ENCODE measurements at places on chromosomes 6 and 20.

DNA sequence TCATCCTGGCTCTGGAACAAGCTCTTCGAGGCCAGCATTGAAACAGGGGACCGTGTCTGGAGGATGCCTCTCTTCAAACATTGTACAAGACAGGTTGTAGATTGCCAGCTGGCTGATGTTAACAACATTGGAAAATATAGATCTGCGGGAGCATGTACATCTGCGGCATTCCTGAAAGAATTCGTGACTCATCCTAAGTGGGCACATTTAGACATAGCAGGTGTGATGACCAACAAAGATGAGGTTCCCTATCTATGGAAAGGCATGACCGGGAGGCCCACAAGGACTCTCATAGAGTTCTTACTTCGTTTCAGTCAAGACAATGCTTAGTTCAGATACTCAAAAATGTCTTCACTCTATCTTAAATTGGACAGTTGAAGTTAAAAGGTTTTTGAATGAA, 3.6 kb upstream of the CDKN1A start:
- DNase-seq = no peak

GRCh38 chr6:43970913-43971775, 156.1 kb downstream of the MRPL14 start:
- DNase-seq = no peak

- no peak for DNase-seq
Observed at GRCh38 chr20:17066902-17067301, 159.9 kb upstream of the PCSK2 start.

DNA sequence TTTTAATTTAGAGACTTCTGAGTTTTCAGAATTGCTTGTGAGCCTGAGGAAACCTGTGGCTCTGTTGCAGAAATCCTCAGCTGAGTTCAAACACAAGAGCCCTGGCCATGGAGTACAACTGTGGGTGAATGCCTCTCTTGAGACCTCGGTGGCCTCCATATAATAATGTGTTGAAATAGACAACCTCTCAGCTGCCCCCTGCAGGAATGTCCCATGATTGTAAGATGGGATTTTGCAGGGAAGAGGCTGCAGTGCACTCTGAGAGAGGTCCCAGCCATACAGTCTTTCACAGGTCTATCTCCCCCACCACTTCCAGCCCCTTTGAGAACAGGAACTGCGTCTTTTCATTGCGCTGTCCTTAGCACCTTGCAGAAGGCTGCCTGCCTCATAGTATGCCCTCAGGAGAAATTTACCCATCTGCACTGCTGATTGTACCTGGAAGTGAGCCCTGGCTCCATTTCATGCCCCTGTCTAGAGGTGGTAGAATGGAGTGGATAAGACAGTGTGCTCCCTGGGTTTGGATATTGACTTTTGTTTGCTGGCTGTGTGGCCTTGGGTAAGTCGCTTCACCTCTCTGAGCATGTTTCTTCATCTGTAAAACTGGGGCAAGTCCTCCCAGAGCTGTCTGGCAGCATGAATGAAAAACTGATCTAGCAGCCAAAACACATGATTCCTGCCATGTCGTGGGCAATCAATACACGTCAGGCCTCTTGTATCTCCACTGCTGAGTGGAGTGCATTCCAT, 16.8 kb upstream of the CDH22 start:
- no peak for DNase-seq

- peak; percentile 9 for DNase-seq
Observed at GRCh38 chr20:4949833-4950178, 51.5 kb downstream of the SLC23A2 start.

DNA sequence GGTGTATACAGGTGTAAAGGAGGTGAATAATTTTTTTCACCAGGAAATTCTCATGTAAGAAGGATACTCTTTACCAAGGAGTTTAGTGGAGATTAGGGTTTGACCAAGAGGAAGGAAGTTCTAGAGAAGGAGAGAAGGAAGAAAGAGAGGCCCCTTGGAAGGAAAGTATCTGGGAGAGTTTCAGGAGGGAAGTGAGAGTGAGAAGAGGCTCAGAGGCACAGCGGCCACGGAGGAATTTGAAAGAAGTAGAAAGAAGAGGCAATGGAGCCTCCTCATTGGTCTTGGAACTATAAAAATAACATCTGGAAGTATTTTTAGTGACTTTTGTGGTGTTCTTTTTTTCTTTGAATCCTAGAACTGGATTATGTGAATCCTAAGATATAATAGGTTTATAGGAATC, 50.8 kb upstream of the MCUR1 start:
- no peak for DNase-seq

- DNase-seq = no peak
Observed at GRCh38 chr6:110703906-110704594, 111.2 kb downstream of the CDK19 start.

GRCh38 chr6:24935366-24936152, at the start of gene RIPOR2:
TSS of gene RIPOR2 (minus strand) at chr6:24935960. CDS start at chr6:24935898, 62 bp downstream.
- DNase-seq = no peak

DNA sequence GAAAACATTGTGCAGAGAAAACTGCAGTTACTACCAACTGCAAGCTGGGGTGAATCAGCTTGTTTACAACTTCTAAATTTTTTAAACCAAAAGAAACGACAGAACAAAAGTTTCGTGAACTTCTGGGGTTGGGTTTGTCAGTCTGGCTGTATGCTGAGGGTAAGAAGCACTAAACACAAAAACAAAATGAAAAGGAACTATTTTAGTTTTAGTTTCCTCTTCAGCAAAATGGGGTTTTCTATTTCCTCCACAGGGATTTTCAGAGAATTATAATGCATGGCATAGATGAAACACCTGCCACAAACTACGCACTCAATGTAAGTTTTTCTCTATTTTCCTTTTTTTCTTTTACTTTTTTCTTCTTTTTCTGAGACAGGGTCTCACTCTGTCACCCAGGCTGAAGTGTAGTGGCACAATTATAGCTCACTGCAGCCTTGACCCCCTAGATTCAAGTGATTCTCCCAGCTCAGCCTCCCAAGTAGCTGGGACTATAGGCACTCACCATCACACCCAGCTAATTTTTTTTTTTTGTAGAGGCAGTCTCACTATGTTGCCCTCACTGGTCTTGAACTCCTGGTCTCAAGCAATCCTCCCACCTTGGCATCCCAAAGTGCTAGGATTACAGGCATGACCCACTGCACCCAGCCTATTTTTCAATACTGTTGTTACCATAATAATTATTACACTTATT, 40.6 kb downstream of the CGA start:
- no peak for DNase-seq

DNA sequence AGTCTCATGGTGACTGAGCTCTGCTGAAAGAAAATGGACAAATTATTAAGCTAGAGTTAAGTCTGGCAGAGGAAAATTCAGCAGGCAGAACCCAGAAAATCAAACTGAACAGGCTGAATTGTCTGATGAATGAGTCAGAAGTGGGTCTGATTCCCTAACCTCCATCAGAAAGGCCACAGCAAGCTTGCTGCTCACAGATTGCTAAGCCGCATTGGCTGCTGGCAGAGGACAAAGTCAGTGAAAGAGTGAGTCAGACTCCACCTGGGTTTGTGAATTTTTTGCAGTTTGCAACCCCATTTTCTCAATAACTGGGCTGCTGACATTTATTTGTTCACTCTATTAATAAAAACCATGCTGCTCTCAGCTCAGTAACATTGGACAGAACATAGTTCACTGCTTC, 191.3 kb downstream of the EPM2A start:
- no peak for DNase-seq

- no peak for DNase-seq
Observed at GRCh38 chr6:62714112-62714511, 428.1 kb upstream of the KHDRBS2 start.

GRCh38 chr6:82015043-82015442, 232.5 kb downstream of the IBTK start:
- DNase-seq = no peak
